NCI-H460 (cell line): ENCODE measurements at places on chromosomes 2 and 18.

DNA sequence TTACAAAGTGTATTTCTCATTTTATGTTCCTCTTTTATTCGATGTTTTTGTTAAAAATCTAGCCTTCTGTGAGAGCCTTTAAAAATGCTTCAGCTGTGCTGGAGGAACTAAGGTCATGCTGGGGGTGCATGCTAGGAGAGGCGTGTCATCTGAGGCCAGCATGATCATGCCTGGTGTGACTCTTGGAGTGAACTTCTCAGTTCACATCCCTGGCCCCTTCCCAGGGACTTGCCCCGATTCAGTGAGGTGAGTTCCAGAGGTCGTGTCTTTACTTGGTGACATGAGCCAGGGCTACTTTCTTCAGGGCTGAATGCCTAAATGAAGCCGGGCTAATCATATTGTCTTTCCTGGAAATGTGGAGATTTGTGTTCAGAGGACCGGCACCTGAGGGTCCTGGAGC lies 264.9 kb downstream of the MREG start:
- DNase-seq = no peak

GRCh38 chr2:4827836-4828235 lies 864.3 kb upstream of the SOX11 start:
- no peak for DNase-seq

DNA sequence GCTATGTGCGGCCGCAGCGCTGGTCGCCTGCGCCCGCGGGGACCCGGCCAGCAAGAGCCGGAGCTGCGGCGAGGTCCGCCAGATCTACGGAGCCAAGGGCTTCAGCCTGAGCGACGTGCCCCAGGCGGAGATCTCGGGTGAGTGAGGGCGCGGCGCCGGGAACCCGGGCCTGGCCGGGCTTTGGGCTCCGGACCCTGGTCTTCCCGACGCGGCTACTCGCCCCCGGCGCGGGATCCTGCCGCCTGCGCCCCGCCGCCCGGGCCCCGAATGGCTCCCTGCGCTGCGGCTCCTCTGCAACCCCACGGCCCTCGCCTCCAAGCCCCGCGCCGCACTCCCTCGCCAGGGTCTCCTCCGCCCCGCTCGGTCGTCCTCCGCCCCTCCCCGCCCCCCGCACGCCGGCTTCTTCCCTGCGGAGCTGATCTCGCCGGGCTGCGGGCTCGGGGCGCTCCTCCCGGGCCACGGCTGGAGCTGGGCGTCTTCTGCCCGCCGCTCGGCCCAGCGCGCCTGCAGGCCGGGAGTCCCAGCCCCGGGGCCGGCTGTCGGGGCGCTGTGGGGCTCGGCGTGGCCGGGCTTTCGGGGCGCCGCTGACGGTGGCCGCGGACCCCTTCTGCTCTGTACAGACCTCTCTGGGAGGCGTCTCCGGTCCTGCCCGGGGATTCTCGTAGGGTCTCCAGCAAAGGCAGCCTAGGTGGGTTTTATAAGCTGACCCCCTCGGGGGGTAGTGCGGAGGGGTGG lies 652 bp downstream of the GPC1 start:
- DNase-seq = no peak

DNA sequence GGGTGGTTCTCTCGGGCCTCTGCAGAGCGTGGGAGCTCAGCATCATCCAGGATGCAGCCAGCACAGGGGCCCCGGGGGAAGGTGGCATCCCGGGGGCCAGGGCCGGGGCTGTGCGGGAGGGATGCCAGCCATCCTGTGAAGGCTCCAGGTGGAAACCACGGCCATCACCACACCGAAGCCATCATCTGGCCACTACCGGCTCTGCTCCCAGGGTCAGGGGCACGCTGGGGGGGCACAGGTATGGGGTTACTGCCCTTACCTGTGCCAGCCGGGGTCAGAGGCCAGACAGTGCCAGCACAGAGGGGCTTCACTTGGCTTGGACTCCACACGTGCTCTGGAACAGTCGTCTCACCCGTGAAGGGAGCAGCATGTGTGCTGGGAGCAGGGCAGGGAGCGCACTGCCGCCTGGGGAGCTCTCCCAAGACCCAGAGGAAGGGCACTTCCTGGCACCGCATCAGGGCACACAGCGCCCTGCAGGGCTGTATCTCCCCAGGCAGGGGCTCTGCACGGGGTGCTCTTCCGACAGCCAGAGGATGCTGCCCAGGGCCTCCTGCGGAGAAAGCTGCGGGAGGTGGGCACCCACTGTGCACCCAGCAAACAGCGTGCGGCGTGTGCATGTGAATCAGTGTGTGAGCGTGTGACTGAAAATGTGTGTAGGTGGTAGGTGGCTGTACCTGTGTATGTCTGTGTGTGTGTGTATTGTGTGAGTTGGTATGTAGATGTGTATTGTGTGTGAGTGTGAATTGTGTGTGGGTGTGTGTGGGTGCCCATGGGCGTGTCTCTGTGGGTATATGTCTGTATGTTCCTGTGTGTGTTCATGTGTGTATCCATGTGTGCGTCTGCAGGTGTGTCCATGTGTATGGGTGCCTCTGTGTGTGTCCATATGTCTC lies 75.0 kb downstream of the PTGR3 start:
- DNase-seq = no peak

DNA sequence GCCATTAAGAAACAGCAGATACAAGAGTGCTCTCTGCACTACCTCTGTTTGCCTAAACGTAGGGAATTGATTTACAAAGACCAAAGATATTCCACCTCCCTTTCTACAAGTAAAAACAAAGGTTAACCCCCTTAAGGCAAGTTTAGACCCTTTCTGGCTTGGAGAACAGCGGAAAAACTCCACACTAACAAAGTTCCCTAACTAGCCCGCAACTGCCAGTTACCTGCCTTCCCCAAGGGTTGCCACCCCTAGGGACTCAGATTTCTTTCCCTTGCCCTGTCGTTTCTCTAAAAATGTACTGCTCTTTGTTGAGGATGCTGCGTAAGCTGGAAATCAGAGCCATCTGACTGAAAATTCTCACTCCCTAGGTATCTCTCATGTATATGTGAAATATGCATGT lies 627.5 kb upstream of the SOX11 start:
- peak; percentile 20 for DNase-seq

DNA sequence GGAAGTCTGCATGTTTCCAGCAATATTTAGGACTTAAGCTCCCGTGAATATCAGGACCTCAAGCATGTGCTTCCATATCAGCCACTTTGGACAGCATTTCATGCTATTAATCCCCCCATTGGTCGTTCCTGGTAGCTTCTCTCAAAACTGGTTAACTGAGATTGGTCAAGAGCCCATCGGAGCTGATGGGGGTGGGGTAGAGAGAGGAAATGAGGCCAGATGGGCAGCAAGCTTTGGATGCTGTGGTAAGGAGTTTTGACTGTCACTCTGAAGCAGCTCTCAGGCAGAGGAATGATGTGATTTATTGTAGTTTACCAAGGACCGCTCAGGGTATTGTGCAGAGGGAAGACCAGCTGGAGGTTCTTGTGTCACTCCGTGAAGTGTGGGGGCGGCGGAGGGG lies 81.8 kb downstream of the FAM168B start:
- DNase-seq = no peak

DNA sequence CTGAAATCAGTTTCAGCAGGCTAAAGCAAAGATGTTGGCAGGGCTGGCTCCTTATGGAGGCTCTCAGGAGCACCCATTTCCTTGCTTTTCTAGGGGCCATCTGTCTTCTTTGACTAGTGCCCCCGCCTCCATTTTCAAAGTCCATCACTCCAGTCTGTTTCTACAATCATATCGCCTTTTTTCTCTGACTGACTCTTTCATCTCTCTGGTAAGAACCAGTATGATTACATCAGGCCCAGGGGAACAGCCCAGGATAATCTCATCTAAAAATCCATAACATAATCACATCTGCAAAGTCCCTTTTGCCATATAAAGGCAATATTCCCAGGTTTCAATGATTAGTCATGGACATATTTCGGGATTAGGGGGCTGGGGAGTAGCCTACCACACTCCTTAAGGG lies 57.0 kb downstream of the CUL3 start:
- DNase-seq = no peak

DNA sequence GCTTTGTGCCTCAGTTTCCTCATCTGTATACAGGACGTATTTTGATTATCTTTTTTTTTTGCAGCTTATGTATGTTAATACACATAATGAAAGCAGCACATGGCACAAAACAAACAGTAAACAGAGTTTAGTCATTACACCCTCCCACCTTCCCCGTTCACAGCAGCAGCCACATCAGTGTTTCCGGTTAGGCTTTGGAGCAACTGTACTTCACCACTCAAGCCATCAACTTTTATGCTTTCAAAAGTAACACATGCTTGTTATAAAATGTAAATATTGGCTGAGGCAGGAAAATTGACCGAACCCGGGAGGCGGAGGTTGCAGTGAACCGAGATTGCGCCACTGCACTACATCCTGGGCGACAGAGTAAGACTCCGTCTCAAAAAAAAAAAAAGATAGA lies 117.3 kb downstream of the MTCL1 start:
- peak; percentile 67 for DNase-seq
